ENCODE measurements at places on chromosomes 12 and 14. TPM values are rescaled to one million over a fixed set of nuclear protein-coding genes. Genes with fewer than 3 reads are reported as not detected.
A peak's percentile ranks its signal among the peaks of the same experiment; 100 is the strongest.

Gene ALG10
- 18.7 TPM for total RNA-seq

Gene TEX22
- 2.3 TPM for total RNA-seq

Gene SPIC
- not detected for total RNA-seq

Gene ACVRL1
- not detected for total RNA-seq

Gene PZP
- not detected for total RNA-seq

Gene TMEM30B
- total RNA-seq = 33.7 TPM

Gene CFAP73
- total RNA-seq = not detected

Gene BEGAIN
- 6.8 TPM for total RNA-seq

Gene SLC10A1
- total RNA-seq = not detected

Gene CCDC196
- total RNA-seq = not detected

DNA sequence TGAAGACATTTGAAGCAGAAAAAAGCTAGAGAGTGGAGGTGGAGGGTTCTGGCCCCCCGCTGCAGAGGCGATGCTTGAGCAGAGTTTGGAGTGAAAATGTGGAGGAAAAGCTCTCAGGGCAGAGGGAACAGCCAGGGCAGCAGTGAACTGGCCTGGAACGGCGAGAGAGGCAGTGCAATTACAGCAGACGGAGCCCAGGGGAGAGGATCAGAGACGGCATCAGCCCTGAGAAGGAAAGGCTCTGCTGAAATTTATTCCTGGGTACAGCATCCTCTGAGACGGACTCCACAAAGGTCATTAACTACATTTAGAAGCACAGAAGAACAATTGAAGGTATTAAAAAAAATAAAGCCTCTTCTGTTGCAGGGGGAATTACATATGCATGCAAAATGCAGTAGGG lies 14.2 kb downstream of the STON2 start:
- DNase-seq = no peak

DNA sequence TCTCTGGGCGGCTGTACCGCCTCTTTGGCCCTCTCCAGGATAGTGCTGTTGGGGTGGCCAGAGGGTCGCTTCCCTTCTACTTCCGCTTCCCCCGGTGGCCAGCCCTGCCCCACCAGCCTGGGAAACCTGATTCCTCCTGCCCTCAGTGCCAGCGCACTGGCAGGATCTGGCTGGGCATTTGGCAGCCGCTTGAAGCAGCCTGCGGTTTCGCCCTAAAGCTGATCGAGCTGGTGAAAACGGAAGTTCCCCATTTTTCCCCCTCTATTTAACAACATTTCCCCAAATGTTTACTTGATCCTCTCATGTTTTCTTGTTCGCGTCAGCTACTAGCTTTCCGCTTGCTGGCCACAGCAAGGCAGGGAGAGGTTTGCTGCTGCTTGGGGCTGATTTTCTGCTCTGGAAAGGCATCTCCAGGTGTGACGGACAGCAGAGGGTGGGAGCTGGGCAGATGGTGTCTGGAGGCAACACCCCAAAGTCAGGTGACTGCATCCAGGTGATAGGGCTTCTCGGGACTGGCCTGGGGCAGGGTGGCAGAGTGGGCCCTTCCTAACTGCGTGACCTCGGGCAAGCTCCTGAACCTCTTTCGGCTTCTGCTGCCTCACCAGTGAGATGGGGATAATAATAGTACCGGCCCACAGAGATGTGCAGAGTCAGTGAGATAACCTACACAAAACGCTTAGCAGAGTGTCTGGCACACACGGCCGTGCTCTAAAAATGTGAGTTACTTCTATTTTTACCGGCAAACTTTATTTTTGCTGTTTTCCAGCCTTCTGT lies 53.1 kb downstream of the TSPAN9 start:
- DNase-seq = peak; percentile 45

- DNase-seq = no peak
These were observed 118.5 kb upstream of the C14orf180 start for GRCh38 chr14:104460791-104461651.

GRCh38 chr12:32309811-32310736 lies 89.3 kb upstream of the FGD4 start:
- DNase-seq = no peak

DNA sequence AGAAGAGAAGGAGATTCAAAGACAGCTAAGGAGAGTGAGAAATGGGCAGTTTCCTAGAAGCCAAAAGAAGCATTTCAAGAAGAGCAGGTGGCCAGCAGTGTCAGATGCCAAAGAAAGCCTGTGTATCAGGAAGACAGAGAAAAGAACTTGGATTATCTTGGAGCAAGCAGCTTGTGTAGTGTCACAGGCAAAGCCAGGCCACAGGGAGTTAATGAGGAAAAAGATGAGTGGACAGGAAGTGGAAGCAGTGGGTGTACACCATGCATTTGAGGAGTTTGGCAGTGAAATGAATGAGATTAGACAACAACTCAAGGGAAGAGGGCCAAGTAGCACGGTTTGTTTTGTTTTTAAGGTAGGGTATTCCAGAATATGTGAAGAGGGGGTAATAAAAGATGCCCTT lies 5.6 kb upstream of the MYH7 start:
- no peak for DNase-seq

DNA sequence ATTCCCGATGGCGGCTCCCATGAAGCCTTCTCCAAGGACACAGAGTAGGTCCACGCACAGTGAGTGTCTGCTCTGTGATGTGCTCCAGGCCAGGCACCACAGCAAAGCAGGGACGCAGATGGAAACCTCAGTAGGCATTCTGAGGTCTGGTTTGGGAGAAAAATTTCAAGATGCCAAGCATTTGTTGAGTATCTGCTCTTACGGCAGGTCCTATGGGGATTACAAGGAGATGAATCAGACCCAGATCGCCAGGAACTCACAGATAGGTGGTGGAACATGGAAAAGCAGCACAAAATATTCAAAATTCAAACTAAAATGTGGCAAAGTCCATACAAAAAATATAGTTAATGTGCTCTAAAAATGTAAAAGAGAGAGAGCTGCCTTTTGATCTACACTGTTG lies 684.9 kb upstream of the TMEM132C start:
- DNase-seq = no peak

DNA sequence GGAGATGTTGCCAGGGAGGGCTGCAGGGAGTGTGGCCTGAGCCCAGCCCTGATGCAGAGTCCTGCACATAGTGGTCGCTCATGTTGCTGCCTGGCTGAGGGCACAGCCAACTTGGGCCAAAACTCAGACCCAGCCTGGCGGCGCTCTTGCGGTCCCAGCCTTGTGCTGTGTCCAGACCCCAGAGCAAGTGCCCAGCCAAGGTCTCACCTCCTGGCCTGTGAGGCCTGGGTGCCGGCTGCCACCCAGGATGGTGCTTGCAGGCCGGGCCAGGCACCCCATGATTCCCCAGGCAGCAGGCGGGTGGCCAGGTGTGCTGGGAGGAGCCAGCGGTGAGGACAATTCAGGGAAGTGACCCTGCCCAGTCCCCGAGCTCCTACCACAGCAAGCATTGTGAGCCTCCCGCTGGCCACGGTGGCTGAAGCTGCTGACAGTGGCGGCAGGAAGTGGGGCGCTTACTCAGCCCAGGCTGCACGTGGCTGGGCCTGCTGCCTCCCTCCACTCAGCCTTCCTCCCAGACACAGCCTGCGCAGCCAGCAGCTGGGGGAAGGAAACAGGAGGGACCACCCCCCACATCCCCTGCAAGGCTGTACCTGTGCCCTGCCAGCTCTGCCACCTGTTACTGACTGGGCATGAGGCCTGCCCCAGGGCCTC lies 17.7 kb upstream of the PGF start:
- no peak for DNase-seq

GRCh38 chr12:27185234-27186021 lies 58.7 kb upstream of the STK38L start:
- peak; percentile 66 for DNase-seq

DNA sequence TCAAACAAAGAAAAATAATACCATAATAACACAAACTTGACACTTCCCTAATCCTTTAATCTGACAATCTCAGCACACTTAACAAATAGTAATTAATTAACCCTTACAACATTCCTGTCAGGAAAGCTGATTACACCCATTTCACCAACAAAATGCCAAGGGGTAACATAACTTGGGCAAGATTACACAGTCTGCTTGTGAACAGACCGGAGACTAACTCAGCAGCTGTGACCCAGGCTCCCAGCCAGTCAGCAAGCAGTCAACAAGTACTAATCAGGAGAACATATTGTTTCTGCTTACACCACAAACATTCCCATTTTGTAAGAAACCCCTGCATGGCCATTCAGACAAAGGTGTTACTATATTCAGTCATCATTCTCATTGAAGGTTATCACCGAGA lies 592.5 kb upstream of the FLRT2 start:
- no peak for DNase-seq

GRCh38 chr14:51430633-51431032 lies 190.6 kb downstream of the TMX1 start:
- DNase-seq = no peak

GRCh38 chr14:102857444-102857843 lies 65.0 kb upstream of the AMN start:
- DNase-seq = no peak

- peak; percentile 52 for DNase-seq
These were observed 28.2 kb downstream of the WBP11 start for GRCh38 chr12:14774906-14775635.

- DNase-seq = no peak
These were observed 25.4 kb downstream of the CD9 start for GRCh38 chr12:6225630-6226001.

GRCh38 chr14:69877492-69877891 lies 1.7 kb upstream of the SMOC1 start:
- peak; percentile 29 for DNase-seq

DNA sequence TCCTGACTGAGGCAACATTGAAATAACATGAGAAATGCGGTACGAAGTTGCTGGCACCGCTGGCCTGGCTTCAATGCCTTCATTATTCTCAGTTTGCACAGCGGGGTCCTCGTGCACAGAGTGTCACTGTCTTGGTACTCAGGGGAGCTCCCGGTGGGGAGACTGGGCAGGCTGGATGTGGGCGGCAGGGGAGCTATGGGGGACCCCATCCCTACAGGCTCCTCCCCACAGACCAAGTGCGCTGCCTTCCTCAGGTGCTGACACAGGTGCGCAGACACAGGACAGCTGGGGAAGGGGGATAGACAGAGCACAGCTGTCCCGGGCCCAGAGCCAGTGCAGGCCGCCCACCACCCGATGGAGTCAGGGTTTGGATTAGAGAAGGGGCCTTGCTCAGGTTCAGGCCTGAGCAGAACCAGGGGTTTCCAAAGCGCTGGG lies 270.1 kb downstream of the ADGRD1 start:
- no peak for DNase-seq

DNA sequence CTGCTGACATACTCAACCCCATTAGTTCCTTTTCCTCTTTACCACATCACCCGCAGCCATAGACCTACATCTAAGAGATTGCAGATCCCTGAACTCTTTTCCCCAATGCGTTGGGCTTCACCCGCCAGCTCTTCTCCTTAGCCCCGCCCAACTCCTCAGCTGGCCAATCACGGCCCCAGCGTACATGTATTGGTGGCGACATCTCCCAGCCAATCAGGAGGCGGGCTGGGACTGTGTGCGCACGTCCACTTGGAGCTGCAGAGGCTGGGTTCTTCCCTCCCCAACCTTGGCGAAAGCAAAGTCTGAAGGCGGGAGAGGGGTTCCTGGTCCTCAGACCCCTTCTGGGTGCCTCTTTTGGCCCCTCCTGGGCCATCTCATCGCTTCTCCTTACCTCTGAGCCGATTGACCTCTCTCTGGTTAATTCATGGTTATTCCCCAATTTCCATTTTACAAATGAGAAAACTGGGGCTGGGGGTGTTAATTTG lies 11.0 kb downstream of the PDE1B start:
- peak; percentile 9 for DNase-seq

GRCh38 chr14:101788016-101788635 lies 26.6 kb downstream of the PPP2R5C start:
- no peak for DNase-seq

- DNase-seq = no peak
These were observed 46.1 kb downstream of the TMTC1 start for GRCh38 chr12:29737644-29738043.

- DNase-seq = no peak
These were observed 91.4 kb downstream of the PLCZ1 start for GRCh38 chr12:18646286-18646890.

- peak; percentile 82 for DNase-seq
These were observed 908 bp downstream of the ENTPD5 start for GRCh38 chr14:74018174-74018585.

GRCh38 chr14:77271113-77271710 lies at the start of gene NGB:
NGB (minus strand) TSS chr14:77271206; CDS start chr14:77270937, 269 bp downstream.
- DNase-seq = no peak

DNA sequence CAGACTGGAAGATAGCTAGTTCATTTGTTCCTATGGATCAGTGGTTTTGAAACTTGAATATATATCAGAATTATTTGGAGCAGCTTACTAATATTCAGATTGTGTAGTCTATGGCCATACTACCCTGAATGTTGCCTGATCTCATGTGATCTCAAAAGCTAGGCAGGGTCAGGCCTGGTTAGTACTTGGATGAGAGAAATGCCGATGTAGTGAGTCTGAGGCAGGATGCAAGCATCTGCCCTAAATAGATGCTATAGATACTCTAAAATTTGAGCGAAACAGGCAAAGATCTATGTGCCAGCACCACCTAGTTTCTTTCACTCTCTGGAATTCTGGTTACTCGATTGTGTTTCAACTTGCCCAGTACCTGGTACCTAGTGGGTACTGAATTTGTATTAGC lies 40.9 kb downstream of the FRMD6 start:
- peak; percentile 30 for DNase-seq

DNA sequence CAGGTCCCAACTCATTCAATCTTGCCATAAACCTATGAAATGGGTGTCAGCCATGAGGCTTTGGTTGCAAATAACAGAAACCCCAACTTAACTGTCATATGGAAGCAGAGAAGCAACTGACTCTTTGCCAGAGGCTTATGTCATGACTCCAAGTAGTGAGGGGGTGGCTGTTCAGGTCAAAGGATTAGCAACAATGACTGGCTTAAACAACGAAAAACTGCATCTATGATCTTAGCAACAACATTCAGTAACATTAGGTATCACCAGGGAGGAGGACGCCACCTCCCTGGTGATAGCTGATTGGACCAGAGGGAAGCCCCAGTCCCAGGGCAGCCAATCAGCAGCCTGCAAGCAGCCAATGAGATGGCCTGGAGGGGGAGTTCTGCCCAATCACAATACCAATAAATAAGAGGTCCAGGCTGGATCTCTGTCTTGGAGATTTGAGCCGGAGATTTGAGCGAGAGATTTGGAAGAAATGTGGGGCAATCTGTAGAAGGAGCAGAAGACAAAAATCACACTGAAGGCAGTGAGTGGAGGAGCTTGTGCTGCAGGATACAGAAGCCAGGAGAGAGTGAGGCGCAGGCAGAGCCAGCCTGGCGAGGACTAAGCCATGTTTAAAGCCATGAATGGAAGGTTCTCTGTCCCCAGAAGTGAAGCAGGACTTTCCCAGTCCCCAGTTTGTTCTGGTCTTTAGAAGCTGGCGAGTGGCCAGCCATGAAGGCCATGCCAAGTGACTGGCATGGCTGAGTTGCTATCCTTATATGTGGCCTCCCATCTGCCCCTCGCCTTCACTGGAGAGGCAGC lies 93.3 kb downstream of the CALM1 start:
- no peak for DNase-seq

DNA sequence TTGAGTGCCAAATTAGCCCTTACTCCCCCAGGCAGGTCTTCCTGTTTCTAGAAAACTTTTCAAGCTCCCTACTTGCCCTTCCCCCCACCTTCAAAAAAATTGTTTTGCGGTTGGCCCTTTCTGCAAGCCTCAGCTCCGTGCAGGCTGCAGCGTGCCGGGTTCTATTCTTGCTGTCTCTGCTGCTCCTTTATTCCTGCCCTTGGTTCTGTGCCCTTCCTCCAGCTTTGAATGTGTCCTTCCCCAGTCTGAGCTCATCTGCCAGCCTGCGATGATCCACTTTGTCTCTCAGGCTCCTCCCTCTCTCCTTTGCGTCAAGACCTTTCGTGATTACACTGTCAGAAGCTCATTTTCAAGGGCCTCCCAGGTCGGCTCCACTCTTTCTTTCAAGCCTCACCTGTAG lies 98.6 kb downstream of the IRF2BPL start:
- DNase-seq = peak; percentile 59

- DNase-seq = no peak
These were observed 86.3 kb downstream of the VCPKMT start for GRCh38 chr14:50030036-50030435.
